ENCODE measurements at places on chromosomes 2 and 18.

DNA sequence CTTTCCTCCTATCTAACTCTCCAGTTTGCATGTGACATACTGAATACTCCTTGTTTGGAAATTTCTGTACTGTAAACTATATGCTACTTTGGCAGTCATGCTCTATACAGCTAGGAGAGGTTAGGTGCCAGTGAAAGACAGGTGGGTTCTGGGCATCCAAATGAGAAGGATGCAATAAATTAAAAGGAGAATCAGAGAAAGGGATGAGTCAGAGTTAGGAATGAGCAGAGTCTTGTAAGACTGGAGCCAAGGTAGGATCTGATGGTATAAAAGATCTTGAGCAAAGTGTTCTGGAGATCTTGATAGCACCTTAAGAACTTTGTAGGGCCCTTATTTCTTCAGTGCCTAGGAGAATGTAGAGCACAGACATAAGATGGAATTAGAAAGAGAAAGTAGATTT is 58.7 kb upstream of the STAM2 start:
- no peak for DNase-seq

GRCh38 chr18:61129001-61129400 is 204.2 kb upstream of the CDH20 start:
- DNase-seq = no peak

GRCh38 chr2:27959496-27959895 is 69.0 kb downstream of the BABAM2 start:
- no peak for DNase-seq

GRCh38 chr2:8232871-8233270 is 449.0 kb upstream of the ID2 start:
- no peak for DNase-seq

DNA sequence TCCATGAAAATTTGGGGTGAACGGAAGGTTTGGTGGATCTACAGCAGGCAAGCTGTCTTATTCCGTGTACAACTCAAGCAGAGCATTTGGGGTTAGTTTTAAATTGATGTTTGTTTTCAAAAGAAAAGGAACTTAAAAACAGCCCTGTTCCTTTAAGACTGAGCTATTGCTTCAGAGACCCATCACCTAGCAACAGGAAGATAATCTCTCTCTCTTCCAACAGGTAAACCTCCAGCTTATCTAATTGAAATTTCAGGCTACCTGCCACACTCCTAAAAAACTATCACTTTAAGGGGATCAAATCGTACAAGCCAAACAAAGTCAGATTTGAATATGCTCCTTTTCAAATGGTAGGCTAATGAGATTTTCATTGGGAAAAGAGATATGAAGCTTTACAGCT is 101.8 kb downstream of the RNF152 start:
- DNase-seq = no peak

DNA sequence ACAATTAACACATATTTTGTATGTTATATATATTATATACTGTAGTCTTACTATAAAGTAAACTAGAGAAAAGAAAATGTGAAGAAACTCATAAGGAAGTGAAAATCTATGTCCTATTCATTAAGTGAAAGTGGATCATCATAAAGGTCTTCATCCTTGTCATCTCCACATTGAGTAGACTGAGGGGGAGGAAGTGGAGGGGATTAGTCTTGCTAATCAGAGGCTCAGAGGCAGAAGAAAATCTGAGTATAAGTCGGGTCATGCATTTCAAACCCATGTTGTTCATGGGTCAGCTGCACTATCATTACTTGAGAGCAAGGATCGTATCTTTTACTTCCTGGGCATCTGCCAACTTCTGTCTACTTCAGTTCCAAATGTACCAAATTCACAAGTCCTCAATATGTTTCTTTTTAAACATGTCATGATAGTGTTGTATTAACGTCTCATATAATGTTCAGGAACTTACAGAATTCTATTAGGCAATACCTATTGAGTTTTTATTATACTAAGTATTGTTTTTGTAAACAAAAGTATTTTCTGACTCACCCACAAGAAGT is 208.9 kb upstream of the BOD1L2 start:
- DNase-seq = no peak

- peak; percentile 62 for DNase-seq
Observed at GRCh38 chr2:196174404-196174803, 3.0 kb upstream of the STK17B start.

DNA sequence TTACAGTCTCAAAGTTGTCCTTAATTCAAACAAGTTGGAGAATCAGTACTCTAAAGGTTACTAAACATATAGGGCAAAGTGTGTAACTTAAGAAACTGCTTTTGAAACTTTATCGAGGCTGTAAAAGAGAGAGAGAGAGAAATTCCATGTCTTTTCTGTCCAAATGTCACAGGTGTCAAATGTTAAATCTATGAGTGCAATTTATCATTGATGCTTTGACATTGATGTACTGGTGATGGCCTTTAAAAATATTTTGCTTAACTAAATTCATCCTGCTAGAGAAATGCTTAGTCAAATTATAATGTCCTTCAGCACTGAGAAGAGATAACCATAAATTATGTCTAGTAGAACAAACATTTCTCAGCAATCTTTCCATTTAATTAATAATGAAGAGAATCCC is 1602.1 kb upstream of the TMEFF2 start:
- no peak for DNase-seq

DNA sequence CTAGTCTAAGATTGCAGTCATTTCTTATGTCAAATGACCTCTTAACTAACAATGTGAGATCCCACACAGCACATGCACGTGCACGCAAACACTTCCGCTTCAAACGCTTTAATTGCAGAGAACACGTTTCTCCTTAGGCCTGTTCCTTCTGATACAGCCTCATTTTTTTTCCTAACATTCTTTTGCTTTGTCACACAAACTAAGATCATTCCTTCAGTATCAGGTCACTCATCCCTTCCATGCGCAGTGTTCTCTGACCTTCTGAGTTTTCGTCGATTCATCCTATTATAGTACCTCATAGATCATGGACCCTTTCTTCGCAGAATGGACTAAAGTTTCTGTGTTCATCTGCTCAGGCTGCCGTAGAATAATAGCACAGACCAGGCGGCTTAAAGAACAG is 327.1 kb upstream of the CDH19 start:
- no peak for DNase-seq
